ENCODE measurements at places on chromosomes 12 and 14.

GRCh38 chr14:22878271-22879246, 4.5 kb upstream of the REM2 start:
- DNase-seq: no peak

GRCh38 chr12:31715283-31715825, 13.5 kb downstream of the AMN1 start:
- DNase-seq: peak; percentile 96

GRCh38 chr14:77947372-77947771, 147.5 kb downstream of the ADCK1 start:
- no peak for DNase-seq

DNA sequence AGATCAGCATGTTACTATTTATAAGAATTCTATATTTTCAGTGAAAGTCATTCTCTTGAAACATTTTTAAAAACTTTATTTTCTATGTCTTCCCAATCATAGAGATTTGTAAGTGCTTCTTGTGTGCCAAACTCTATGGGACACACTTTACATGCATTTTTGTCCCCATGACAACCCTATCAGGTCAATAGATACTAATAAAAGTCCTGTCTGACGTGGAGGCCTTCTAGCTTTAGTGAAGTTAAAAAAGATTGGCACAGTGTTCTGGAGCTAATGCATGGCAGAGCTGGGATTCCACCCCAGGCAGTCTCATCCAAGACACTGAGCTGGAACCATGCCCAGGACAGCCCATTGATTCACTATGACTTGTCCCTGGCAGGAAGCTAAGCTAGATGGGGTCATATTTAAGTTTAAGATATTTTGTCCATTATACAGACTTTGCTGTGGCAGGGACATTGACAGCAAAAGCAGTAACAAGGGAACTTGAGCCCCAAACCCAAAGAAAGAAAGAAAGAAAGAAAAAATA, 28.1 kb downstream of the TTC6 start:
- no peak for DNase-seq

- no peak for DNase-seq
Observed at GRCh38 chr12:130920723-130921381, 32.9 kb upstream of the ADGRD1 start.

GRCh38 chr14:95286645-95287044, 33.1 kb downstream of the CLMN start:
- DNase-seq: no peak

DNA sequence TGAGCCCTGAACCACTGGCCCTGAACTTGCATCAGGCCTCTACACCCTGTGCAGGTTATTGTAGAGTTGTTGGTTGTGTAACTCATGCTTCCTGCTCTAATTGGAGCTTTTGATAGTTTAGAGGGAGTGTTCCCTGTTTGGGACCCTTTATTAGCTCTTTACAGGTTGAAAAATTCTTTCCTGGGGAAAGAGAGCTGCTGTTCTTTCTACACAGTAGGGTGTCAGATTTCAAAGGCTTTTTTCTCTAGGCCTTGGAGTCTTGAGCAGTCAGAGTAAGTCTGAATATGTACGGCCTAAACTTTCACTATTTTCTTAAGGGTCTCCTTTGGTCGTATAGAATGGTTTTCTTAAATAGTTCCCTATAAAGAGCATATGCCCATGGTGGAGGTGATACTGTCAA, 60.8 kb upstream of the NEDD1 start:
- DNase-seq: no peak

GRCh38 chr12:53198486-53199110, 8.5 kb downstream of the ITGB7 start:
- DNase-seq: no peak

- peak; percentile 79 for DNase-seq
Observed at GRCh38 chr14:24965934-24966578, 83.9 kb downstream of the STXBP6 start.

- DNase-seq: peak; percentile 53
Observed at GRCh38 chr14:68682166-68683103, 110.4 kb downstream of the ZFP36L1 start.

DNA sequence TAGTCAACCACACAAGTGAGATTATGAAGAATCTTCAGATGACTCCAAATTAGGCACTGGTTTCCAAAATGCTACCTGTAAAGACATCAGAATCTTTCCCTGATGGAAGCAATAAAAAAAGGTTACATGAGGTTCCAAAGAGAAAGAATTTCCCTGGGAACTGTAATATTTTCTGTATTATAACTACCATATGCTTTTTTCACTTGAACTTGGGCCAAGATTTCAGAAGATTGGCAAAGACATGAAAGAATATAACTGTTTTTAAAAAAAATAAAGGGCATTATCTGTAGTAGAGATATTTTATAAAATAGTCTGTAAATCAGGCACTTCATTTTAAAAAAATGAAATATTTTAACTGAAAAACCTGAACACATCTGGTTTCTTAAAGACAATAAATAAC, 12.9 kb downstream of the HECTD1 start:
- no peak for DNase-seq

DNA sequence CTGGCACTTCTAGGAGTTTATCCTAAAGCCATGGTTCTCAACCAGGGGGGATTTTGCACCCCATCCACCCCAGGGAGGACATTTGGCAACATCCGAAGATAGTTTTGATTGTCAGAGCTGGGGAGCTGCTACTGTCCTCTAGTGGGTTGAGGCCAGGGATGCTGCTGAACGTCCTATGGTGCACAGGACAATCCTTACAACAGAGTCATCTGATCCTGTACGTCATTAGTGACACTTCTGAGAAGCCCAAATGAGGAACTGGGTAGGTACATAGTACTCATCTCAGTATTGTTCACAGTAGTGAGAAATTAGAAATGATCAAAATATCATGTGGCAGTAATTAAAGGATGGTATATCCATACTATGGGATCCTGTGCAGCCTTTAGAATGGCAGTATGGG, 185.1 kb downstream of the CHST11 start:
- DNase-seq: no peak

DNA sequence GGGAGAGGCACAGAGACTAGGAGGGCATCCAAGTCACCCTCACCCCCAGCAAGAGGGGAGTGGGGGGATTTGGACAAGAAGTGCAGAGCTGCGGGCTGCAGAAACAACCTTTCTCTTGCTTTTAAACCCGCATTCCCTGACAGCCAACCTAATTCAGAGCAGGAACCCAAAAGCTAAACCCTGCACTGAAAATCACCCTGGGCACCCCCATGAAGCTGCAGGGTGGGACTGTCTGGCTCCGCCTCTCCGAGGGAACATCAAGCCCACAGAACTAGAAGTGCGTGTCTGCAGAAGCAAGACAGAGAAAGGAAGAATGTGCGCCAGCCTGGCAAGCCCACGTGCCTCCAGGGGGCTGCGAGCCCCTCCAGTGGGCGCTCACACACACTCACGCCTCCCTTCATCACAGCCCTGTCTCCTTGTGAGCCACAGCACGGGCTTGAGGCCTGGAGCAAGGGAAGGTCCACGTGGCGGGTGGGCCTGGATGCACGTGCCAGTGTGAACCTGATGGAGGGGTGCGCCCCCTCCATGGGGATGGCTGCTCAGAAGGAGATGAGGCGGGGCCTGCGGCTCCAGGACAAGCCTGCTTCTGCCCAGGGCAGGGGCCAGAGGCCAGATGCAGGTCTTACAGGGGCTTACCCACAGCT, 27.8 kb upstream of the PNMA1 start:
- peak; percentile 77 for DNase-seq

GRCh38 chr12:90250766-90251165, 542.1 kb upstream of the ATP2B1 start:
- DNase-seq: no peak

DNA sequence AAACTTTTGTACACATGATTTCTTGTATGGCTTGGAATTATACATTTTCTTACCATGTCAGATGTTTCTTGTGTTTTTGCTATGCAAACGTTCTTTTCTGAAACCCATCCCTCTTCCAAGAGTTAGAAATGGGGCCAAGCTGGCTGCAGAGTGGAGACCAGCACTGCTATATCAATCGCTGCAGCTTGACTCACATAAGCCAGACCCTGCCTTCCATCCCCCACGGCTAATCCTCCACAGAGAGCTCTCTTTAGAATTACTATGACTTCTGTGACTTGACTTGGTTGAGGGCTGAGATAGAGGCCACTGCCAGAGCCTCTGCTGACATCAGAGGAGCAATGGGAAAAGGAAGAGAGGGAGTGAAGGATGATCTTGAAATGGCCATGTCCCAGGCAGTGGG, 147.9 kb downstream of the DACT1 start:
- no peak for DNase-seq

GRCh38 chr14:50230401-50230700, 1.0 kb downstream of the SOS2 start:
- DNase-seq: peak; percentile 56

Measured in OCI-M1 (cell line).